CD4-positive, alpha-beta T cell treated with Interleukin-6 for 4 hours (primary cell): ENCODE measurements at places on chromosomes 11 and 22.
A peak's percentile ranks its signal among the peaks of the same experiment; 100 is the strongest.

DNA sequence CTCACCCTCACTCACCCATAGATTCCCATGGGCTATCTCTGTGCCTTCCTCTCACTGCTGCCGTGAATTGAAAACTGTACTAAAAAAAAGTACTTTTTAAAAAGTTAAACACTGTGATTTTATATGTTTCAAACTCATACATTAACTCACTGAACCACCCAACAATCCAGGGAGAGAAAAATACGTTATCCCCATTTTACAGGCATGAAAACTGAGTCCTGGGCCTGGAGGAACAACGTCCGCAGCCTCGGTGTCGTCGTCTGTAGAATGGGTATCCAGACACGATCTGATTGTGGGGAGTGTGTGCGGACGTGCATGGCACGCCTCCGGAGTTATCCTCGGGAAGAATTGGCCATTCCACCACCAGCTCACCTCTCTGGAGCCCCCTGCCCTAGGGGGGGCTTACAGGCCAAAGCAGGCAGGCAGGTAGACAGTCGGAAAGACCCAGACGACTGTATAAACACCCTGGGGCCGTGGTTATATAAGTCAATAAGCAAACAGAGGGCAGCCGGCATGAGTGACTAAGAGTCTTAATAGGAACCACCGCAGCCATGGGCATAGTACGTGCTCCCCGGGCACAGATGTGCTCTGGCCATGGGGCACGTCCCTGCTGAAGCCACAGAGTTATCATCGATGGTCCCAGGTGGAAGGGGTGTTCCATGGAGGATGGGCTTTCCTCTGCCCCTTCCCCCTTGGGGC lies 7.1 kb upstream of the PDGFB start:
- no peak for DNase-seq

- DNase-seq, result no peak
Observed at GRCh38 chr11:103749158-103749557, 287.3 kb upstream of the DDI1 start.

- DNase-seq, result no peak
Observed at GRCh38 chr22:39215070-39215396, 29.7 kb downstream of the PDGFB start.

DNA sequence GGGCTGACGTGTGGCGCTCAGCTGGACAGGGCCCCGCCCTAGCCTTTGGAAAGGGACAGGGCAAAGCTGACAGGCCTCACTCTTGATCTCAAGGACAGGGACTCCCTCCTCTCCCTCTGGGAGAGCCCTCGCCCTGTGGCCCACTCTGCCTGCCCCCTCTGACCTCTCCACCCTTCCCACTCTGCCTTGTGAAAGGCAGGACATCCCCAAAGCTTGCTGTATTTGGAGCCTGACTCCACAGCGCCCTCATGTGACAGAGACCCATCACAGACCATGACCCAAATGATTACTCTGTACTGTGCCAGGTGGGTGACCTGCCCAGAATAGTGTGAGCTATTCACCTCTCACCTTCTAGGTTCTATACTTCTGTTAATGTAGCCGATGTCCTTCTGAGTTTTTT lies 18.8 kb downstream of the P2RY2 start:
- peak; percentile 13 for DNase-seq

GRCh38 chr22:30872285-30873041 lies 96.1 kb downstream of the MORC2 start:
- DNase-seq, result no peak
